ENCODE measurements at places on chromosomes 7 and 10.

GRCh38 chr7:82376739-82377138 lies 66.8 kb downstream of the CACNA2D1 start:
- DNase-seq = no peak

DNA sequence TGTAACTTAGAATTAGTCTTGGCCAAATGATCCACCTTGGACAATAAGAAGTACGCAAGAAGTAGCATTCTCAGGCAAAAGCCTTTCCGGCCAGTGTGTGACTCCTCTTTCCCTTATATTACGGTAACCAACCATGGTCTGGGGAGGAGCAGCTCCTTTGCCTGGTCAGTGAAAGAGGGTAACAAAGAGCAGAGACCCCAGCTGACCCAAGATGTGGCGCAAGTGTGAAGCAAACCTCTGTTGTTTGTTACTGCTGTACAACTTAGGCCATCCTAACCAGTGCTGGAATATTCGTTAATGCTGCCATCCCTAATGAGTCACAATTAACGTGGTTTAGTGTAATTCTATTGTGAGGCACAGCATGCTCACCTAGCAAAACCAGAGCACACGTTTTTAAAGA lies 44.0 kb downstream of the HIPK2 start:
- peak; percentile 35 for DNase-seq

- no peak for DNase-seq
These were observed 6.0 kb upstream of the GATA3 start for GRCh38 chr10:8048281-8049008.

DNA sequence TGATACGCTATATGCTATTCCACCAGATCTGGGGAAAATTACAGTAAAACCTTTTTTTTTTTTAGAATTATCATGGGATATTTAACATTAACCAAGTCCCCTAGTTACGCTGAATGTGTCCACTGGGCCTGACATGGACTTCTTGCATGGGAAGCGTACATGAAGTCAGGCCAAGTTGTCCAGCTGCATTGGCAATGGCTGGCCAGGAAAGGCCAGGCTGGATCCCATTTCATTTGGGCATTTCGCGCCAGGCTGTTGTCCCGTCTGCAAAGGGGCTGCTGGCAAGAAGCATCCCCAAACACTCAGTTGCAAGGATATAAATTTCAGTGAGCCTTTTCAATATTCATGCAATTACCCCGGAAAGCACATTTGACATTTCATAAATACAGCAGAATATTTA lies 933.3 kb downstream of the GRID1 start:
- DNase-seq = no peak

GRCh38 chr7:71050492-71050891 lies 81.5 kb upstream of the GALNT17 start:
- no peak for DNase-seq

- no peak for DNase-seq
These were observed 356.8 kb downstream of the GLRX3 start for GRCh38 chr10:130493021-130493420.

DNA sequence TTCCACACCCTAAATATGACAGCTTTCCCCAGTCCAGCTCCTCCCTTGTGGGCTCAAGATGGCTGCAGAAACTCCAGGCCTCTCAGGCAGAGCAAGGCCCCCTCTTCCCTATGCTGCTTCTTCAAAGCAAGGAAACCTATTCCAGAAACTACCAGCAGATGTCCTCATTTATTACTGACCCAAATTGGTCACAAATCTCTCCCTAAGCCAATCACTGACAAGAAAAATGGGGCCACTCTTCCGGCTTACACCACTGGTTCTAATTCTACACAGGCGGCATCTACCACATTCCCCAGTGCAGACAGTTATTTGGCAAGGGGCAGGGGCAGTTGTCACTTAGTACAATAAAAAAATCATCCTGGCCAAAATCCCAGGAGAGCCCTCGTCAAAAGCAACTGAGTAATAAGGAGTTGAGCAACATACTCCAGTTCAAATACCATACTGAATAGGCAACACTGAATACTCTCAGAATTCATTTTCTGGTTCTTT lies 150.4 kb downstream of the SFMBT2 start:
- peak; percentile 74 for DNase-seq

Data from fibroblast of gingiva (primary cell).